ENCODE measurements at places on chromosomes 6 and 20. TPM values are rescaled to one million over a fixed set of nuclear protein-coding genes. Genes with fewer than 3 reads are reported as not detected.
A peak's percentile ranks its signal among the peaks of the same experiment; 100 is the strongest.

- no peaks in the 10 kb centered on the region for H3K4me1 ChIP-seq
- DNase-seq, result no peak
- H3K36me3 ChIP-seq, result no peaks in the 10 kb centered on the region
- H3K27ac ChIP-seq, result no peak overlapping the region
- H3K27me3 ChIP-seq, result no peaks in the 10 kb centered on the region
These were observed 161.4 kb upstream of the HTR1E start for GRCh38 chr6:86775893-86776292.

- no peaks in the 10 kb centered on the region for H3K4me1 ChIP-seq
- no peak overlapping the region for H3K4me3 ChIP-seq
- DNase-seq, result no peak
- no peaks in the 10 kb centered on the region for H3K27me3 ChIP-seq
These were observed 148.5 kb upstream of the PDE7B start for GRCh38 chr6:135703007-135703406.

DNA sequence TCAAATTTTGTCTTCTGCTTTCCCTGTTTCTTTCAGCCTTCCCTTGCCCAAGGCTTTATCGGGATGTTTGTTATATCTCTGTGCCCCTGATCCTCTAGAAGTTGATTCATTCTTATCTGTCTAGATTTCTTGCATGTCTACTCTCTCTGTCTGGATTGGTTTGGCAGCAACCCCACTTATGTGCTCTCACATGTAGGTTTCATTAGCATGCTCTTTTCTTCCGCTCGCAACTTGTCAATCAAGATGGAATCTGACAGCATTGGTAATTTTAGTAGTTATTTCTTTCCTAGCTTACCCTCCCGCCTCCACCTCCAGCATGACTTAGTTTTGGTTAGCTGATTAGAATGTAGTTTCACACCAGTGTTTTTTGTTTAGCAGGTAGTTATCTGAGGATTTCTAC lies 39.3 kb downstream of the LRRC1 start:
- peaks cover 4% of the 10 kb centered on the region for H3K4me1 ChIP-seq
- H3K27me3 ChIP-seq, result no peaks in the 10 kb centered on the region
- H3K4me3 ChIP-seq, result no peak overlapping the region
- H3K27ac ChIP-seq, result no peak overlapping the region
- no peak for DNase-seq

GRCh38 chr20:48818031-48818370 lies 9.8 kb downstream of the PREX1 start:
- no peak overlapping the region for H3K4me3 ChIP-seq
- no peak overlapping the region for H3K27ac ChIP-seq
- H3K27me3 ChIP-seq, result no peaks in the 10 kb centered on the region
- H3K36me3 ChIP-seq, result no peaks in the 10 kb centered on the region
- no peak for DNase-seq

DNA sequence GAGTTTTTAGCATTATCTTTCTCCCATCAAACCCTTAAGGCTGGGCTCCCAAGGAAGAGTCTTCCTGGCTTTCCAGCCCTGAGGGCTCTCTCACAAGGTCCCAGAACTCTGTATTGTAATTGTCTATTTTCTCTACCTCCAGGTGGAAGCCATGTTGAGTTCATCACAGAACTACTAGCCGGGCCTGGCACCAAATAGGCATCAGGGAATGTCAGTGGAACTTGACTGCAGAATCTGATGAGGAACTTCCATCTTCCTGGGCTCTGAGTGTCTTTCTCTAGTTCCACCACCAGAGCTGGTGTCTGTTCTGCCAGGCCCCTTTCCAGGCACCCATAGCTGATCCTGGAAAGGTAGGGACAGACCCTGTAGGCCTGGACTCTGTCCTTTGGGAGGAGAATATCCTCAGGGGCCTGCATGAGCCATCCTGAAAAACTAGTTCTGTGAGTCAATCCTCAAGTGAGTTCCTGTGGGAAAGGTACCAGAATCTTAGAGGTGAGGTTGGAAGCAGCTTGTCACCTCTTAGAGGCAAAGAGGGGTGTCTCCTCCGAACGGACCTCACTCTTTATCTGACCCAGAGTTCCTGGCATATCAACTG lies 11.1 kb upstream of the TOP1 start:
- no peak overlapping the region for H3K4me3 ChIP-seq
- H3K27me3 ChIP-seq, result no peaks in the 10 kb centered on the region
- DNase-seq, result no peak
- 0 out of 2 replicates have a peak overlapping the region, but pooled peaks have one; percentile 13 for H3K27ac ChIP-seq
- peaks cover 42% of the 10 kb centered on the region for H3K4me1 ChIP-seq

Gene TBC1D22B
- 9.1 TPM for total RNA-seq

- H3K27me3 ChIP-seq, result no peaks in the 10 kb centered on the region
- no peak overlapping the region for H3K27ac ChIP-seq
- H3K4me1 ChIP-seq, result peaks cover 22% of the 10 kb centered on the region
These were observed 58.7 kb upstream of the RNF24 start for GRCh38 chr20:4073852-4074741.

- H3K27ac ChIP-seq, result no peak overlapping the region
- no peaks in the 10 kb centered on the region for H3K4me1 ChIP-seq
- no peaks in the 10 kb centered on the region for H3K36me3 ChIP-seq
- DNase-seq, result no peak
These were observed 351.2 kb upstream of the RUNX2 start for GRCh38 chr6:44976677-44977641.

Gene PLA2G7
- total RNA-seq, result 2.8 TPM

GRCh38 chr20:44027343-44028002 lies 112.8 kb downstream of the TOX2 start:
- no peak for DNase-seq
- H3K36me3 ChIP-seq, result no peaks in the 10 kb centered on the region
- no peak overlapping the region for H3K4me3 ChIP-seq
- no peaks in the 10 kb centered on the region for H3K27me3 ChIP-seq
- H3K27ac ChIP-seq, result no peak overlapping the region

DNA sequence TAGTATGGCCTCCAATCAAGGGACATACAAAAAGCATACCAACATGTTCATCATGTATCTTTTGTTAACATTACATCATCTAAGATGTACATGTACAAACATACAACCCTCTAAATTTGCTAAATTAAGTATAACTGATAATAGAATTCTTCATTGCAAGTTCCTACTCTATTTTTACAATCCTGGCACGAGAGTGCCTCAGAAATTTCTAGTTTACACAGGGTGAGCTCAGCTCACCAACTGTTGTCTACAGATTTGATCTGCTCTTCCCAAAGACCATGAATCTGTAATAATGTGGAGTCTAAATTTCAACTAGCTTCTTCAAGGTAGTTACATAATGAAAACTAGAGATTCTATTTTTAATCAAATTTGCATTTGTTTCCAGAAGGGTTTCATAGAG lies 179.7 kb downstream of the HIVEP2 start:
- H3K4me1 ChIP-seq, result no peaks in the 10 kb centered on the region
- no peak overlapping the region for H3K27ac ChIP-seq
- H3K27me3 ChIP-seq, result no peaks in the 10 kb centered on the region
- no peak for DNase-seq
- H3K4me3 ChIP-seq, result no peak overlapping the region

GRCh38 chr20:38267296-38267695 lies 6.8 kb upstream of the KIAA1755 start:
- no peaks in the 10 kb centered on the region for H3K36me3 ChIP-seq
- peaks cover 16% of the 10 kb centered on the region for H3K4me1 ChIP-seq
- DNase-seq, result no peak

- no peak overlapping the region for H3K4me3 ChIP-seq
- peaks cover 16% of the 10 kb centered on the region for H3K36me3 ChIP-seq
- H3K27ac ChIP-seq, result no peak overlapping the region
- 0 out of 2 replicates have a peak, but pooled peaks cover 3% of the 10 kb centered on the region for H3K4me1 ChIP-seq
- no peaks in the 10 kb centered on the region for H3K27me3 ChIP-seq
- no peak for DNase-seq
These were observed 17.0 kb downstream of the RNF217 start for GRCh38 chr6:124979294-124979678.

GRCh38 chr20:3927486-3928291 lies 38.5 kb downstream of the PANK2 start:
- H3K27ac ChIP-seq, result no peak overlapping the region
- no peak for DNase-seq
- H3K36me3 ChIP-seq, result peaks cover 15% of the 10 kb centered on the region
- H3K27me3 ChIP-seq, result no peaks in the 10 kb centered on the region

GRCh38 chr6:150676344-150676743 lies 76.7 kb downstream of the PLEKHG1 start:
- H3K4me1 ChIP-seq, result no peaks in the 10 kb centered on the region
- no peak for DNase-seq
- H3K27ac ChIP-seq, result no peak overlapping the region
- H3K27me3 ChIP-seq, result no peaks in the 10 kb centered on the region

DNA sequence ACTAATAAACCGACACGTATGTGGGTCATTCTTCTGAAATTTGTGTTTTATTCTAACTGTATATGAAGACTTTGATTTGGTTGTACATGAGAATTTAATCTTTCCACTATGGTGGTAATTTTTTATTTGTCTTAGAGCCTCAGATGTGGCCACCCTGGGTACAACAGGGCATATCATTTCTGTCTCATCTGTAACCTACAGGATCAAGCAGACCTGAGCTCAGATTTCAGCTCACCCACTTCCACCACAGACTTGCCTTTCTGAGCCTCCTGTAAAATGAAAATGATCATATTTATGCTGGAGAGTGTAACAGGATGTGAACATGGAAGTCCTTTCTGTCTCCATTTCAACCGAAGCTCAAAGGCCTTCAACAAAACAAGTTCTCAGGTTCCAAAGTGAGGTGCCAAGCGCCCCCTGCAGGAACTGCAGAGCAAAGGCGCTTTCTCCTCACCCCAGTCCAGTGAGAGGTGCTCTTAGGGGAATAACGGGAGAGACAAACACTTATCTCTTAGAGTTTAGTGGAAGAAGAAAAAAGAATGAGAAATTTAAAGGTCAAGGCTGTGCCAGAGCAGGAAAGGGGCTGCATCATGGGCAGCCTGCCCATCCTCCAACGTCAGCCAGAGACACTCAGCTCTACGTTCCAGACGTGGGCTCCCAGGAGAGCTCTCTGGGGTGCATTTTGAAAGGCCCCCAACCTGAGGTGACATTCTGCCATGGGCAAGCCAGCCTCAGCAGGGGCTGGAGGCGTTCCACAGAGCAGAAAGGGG lies 23.0 kb upstream of the CD24 start:
- H3K4me1 ChIP-seq, result no peaks in the 10 kb centered on the region
- H3K4me3 ChIP-seq, result no peak overlapping the region
- no peak overlapping the region for H3K27ac ChIP-seq
- no peaks in the 10 kb centered on the region for H3K27me3 ChIP-seq

GRCh38 chr20:24481173-24481572 lies 11.7 kb downstream of the SYNDIG1 start:
- H3K27ac ChIP-seq, result no peak overlapping the region
- H3K4me1 ChIP-seq, result no peaks in the 10 kb centered on the region
- DNase-seq, result no peak
- H3K27me3 ChIP-seq, result 0 out of 2 replicates have a peak, but pooled peaks cover 4% of the 10 kb centered on the region
- no peak overlapping the region for H3K4me3 ChIP-seq
- no peaks in the 10 kb centered on the region for H3K36me3 ChIP-seq

DNA sequence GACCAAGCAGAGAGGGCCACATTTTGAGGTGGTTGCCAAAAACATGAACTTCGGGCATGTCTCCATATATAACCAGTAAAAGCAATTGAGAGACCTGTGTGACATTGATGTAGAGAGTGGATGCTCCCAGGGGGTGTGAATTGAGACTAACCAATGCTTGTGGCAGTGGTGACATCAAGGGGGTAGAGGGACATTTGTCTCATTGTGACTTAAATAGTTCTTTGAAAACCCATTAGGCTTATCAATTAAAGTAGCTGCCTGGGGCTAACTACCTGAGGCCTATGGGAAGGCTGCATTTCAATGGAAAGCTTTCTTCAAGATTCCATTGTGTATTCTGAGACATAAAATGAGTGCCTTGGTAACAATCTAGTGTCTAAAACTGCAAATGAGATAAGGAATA lies 82.1 kb upstream of the FABP7 start:
- no peak for DNase-seq
- H3K27me3 ChIP-seq, result no peaks in the 10 kb centered on the region
- no peak overlapping the region for H3K4me3 ChIP-seq
- H3K4me1 ChIP-seq, result peaks cover 23% of the 10 kb centered on the region
- no peaks in the 10 kb centered on the region for H3K36me3 ChIP-seq

Gene CTCFL
- 0.34 TPM for total RNA-seq

Gene GPR6
- not detected for total RNA-seq

GRCh38 chr6:127457456-127458064 lies 1.6 kb downstream of the KIAA0408 start:
- no peaks in the 10 kb centered on the region for H3K36me3 ChIP-seq
- DNase-seq, result no peak
- H3K4me3 ChIP-seq, result no peak overlapping the region

DNA sequence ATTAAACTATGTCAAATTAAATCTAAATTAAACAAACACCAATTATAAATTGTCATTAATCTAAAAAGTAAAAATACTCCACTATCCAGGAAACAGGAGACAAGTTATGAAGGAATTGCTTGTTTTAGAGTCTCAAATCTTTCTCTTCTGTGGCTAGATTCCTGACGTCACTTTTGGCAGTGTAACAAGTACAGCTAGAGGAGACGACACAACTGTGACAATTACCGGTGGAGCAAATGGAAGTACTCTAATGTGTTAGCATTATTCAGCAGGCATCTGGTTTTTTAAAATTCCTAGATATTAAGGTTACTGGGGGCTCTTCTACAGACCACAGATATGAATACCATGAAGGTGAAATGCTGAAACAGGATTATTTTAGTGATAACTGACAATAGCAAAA lies 1042.7 kb downstream of the EPHA7 start:
- no peak overlapping the region for H3K4me3 ChIP-seq
- H3K36me3 ChIP-seq, result no peaks in the 10 kb centered on the region
- no peaks in the 10 kb centered on the region for H3K27me3 ChIP-seq
- H3K27ac ChIP-seq, result no peak overlapping the region
- no peak for DNase-seq
- H3K4me1 ChIP-seq, result no peaks in the 10 kb centered on the region

DNA sequence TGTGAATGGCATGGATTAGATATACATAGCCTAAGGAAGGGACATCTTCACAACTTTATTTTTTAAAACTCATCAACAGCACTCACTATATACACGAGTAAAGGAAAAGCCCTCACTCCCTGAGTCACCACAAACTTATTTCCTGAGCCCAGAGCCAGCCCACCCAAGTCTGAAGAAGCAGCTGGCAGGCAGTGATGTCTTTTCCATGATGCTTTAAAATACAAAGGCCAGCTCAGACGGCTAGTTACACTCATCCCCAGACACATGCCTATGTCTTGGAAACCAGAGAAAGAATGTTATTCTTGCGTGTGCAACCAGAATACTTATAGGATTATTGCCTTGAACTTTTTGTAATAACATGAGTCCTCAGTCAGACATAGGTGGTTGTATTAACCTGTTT lies 114.4 kb downstream of the ADGRG6 start:
- no peak overlapping the region for H3K4me3 ChIP-seq

DNA sequence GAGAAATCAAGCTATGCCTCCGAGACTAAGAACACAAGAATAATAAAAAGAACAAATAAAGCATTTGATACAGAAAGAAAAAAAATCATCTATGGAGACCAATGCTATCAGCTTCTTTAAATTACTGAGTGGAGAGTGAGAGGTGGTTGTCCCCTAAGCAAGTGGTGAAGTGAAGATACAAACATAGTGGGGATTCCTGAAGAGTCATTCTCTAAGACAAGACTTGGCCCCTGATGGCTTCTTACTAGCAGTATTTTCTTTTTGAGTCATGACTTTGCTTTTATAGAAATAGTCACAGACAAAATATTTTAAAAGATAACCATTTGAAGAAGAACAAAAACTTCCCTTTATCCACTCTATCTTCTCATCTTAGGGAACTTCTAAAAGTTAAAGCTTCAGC lies 261.4 kb upstream of the PRDM1 start:
- H3K27me3 ChIP-seq, result no peaks in the 10 kb centered on the region
- no peak overlapping the region for H3K4me3 ChIP-seq
- H3K36me3 ChIP-seq, result no peaks in the 10 kb centered on the region
